ENCODE measurements at places on chromosomes 11 and 22.

DNA sequence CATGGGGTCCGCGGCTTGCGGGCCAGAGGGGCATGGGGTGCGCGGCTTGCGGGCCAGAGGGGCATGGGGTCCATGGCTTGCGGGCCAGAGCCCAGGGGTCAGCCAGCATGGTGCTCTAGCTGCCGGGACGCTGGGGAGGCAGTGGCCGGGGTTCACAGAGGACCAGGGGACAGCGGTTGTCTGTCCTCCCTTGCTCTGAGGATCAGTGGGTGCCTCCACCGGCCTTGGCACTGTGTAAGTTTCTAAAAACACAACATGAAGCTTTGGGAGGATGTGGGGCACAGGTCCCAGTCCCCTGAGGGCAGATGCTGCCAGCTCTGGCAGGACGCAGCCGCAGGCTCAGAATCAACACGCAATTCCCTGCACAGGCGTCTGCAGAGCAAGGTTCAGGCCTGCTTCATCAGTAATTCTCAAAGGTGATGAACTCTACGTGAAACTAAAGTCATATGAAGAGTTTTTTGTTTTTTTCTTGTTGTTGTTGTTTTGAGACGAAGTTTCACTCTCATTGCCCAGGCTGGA, 3.0 kb downstream of the MLC1 start:
- no peak for DNase-seq

DNA sequence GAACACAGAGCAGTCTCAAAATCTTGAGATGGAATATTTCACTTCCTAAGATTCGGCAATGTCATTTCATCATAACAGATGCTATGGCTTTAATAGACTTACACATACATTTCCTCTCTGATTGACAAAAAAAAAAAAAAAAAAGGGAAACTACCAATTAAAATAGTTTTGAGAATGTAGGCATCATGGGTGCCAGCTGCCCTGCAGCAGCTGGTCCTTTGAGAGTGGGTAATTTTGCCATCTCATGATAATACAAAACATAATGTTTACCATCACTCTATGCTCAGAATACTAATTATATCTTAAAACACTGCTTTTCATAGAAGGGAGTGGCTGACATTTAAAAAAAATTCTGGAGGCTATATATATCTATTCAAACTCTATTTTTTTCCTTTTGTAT, 775.6 kb upstream of the CCDC90B start:
- DNase-seq: no peak

DNA sequence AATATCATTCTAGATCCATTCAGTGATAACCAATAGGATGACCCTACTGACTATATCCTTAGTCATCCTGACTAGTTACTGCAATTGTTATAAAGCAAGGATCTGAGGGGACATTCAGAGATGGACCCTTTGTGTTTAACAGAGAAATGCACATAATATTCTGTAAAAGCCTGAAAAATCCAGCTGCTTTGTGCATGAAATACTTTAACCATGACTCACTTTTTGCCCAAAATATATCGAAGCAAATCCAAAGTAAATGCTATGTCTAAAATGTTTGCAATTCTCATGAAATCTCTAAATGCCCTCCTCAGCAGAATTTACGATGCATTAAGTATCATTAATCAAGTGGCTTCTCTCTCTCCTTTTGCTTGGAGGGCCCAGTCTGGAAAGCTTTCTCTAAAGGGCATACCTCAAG, 178.8 kb upstream of the MTMR2 start:
- DNase-seq: no peak

DNA sequence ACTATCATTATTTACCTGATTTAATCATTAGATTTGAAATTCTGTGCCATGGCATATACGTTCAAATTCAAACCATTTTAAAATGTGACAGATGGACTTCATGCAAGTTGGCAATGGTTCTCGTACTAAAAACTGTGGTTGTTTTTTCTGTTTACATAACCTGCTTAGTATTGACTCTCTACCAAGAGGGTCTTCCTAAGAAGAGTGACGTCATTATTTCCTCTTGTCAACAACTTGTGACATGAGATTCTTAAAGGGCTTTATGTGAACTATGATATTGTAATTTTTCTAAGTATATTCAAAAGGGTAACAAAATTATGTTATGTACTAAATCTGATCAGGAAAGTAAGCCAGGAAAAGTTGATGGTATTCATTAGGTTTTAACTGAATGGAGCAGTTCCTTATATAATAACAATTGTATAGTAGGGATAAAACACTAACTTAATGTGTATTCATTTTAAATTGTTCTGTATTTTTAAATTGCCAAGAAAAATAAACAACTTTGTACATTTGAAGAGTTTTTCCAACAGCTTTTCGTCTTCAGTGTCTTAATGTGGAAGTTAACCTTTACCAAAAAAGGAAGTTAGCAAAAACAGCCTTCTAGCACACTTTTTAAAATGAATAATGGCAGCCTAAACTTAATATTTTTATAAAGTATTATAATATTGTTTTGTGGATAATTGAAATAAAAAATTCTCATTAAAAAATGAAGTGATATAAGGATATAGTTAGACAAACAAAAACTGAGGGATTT, 87.0 kb downstream of the GRK3 start:
- no peak for DNase-seq

DNA sequence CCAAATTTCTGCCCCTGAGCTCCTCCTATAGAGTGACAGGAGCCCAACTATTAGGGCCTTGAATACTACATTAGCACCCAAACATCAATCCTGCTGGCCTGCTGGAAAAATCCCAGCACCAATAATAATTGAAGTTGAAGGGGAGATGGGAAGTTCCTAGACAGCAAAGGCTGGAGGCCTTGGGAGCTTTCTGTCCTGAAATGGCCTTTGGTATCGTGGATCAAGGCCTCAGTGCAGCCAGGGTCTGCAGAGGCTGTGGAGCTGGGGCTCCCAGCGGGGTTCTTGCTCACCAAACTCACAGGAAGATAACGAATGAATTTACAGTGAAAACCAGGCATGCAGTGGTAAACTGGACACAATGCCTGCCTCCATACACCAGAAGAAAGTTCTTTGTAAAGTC, 9.2 kb upstream of the MICALL1 start:
- no peak for DNase-seq

GRCh38 chr11:110795112-110795624, 82.9 kb upstream of the ARHGAP20 start:
- no peak for DNase-seq

GRCh38 chr11:58786693-58787092, 55.0 kb upstream of the GLYAT start:
- no peak for DNase-seq

- no peak for DNase-seq
These were observed 166.0 kb downstream of the METTL15 start for GRCh38 chr11:28274216-28274615.

- DNase-seq: no peak
These were observed 24.7 kb upstream of the CCDC188 start for GRCh38 chr22:20175597-20175900.

DNA sequence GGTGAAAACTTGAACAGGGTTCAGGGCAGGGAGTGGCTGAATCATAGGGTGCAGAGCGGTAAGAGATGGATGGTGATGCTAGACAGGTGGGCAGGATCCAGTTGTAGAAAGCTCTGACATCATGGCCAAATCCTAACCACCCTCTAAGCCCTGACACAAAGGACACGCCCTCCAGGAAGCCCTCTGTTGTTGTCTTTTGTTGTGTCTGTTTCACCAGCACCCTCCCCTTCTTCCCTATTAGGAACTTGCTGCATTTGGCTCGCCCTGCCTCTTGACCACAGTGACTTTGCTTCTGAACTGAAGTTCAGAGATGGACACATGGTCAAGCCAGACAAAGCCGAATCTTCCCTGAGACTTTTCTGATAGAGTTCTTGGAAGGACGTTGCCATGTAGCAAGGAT, 14.2 kb upstream of the APOL6 start:
- no peak for DNase-seq

GRCh38 chr22:29072979-29073617, at the start of gene KREMEN1:
KREMEN1 (plus strand) TSS chr22:29073035; CDS start chr22:29073131, 96 bp downstream.
- no peak for DNase-seq

GRCh38 chr11:765025-765801, 12.1 kb downstream of the GATD1 start:
- DNase-seq: no peak

GRCh38 chr11:3906166-3906565, 50.7 kb downstream of the STIM1 start:
- no peak for DNase-seq

- DNase-seq: no peak
These were observed 110.1 kb upstream of the LUZP2 start for GRCh38 chr11:24386546-24387397.

DNA sequence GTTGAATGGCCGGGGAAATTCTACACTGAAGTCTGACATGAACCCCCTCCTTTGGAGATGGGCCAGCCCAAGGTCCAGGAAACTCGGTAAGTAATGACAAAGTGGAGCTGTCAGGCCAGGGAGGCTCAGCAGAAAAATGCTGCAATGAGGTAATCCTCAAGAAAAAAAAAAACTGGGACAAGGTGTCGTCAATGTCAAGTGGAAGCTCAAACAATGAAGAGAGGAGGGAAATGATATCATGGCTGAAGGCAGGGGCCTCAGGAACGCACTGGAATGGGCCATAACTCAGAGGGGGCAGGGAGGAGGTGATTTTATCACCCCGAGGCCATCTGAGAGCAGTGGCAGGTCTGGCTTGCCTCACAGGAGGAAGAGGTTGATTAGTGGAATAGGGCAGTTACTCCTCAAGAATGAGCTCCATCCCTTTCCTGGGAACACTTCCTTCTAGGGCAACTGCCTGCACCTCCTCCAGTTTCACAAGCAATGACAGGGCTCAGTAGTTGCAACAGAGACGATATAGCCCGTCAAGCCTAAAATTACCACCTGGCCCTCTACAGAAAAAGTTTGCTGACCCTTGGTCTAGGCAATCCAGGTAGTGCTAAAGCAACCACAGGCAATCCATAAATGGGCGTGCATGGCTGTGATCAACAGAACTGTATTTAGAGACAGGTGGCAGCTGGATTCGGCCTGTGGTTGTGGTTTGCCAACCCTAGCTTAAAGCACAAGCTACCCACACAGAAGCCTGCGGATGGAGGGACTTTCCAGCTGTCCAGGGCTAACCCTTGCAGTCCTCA, 65.2 kb downstream of the FBXO7 start:
- DNase-seq: no peak

- no peak for DNase-seq
These were observed 10.3 kb upstream of the THOC5 start for GRCh38 chr22:29563652-29564460.

DNA sequence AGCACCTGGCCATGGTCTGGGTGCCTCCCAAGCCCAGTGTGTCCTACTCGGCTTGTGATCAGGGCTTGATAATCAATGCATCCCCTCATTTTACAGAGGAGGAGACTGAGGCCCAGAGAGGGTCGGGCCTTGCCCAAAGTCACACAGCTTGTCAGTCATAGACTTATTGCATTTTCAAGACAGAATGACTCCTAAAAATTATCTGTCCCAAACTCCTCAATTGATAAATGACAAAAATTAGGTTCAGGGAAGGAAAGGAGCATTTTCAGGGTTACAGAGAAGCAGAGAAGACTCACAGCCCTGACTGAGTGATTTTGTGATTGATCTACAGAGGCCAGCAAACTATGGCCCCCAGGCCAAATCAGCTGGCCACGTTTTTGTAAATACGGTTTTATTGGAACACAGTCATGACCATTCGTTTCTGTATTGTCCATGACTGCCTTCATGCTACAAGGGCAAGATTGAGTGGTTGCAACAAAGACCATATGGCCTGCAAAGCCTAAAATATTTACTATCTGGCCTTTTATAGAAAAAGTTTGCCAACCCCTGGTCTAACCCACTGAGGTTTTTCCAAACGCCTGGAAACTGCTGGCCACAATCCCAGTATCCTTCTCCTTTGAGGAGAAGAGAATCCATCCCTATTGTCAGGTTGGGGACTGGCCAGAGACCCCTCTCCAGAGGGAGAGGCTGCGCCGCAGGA, 35.1 kb upstream of the NAV2 start:
- no peak for DNase-seq

GRCh38 chr11:58888579-58888978, 44.1 kb upstream of the GLYATL2 start:
- no peak for DNase-seq

DNA sequence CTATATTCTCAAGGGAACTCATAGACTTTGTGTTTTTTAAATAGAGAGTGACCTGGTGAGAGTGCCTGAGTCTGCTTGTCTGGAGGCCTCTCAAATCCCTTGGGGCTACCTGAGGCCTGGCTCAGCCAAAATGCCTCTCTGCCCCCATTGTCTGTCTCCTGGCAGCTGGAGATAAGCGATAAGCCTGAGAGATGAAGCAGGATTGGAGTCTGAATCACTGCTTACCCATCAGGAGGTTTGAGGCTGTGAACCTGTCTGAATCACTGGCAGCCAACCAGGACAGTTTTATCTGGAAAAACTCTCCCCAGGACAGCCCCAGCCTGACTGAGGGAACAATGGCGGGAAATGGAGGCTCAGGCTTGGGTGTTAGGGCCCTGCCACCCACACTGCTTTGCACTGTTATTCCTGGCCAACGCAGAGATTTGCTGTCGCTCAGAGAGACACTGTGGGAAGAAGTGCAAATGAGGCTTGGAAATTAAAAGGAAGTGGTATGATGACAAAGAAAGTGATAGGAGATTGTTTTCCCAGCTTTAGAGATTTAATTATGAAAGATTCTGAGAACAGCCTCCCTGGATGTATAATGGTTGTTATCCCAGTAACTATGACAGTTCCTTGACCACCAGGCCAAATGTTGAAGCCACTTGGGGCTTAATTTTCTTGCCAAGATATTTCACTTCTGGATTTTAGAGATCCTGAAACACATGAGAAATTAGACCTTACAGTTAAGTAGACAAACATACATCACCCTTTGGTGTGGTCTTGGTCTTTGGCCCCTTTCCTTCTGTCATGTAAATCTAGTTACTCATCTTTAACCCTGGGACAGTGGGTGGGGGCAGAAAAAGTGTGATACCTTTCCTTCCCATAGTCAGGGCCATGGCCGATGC, 102.1 kb downstream of the RASSF10 start:
- no peak for DNase-seq

- no peak for DNase-seq
These were observed 559 bp upstream of the RNF141 start for GRCh38 chr11:10541561-10541930.

DNA sequence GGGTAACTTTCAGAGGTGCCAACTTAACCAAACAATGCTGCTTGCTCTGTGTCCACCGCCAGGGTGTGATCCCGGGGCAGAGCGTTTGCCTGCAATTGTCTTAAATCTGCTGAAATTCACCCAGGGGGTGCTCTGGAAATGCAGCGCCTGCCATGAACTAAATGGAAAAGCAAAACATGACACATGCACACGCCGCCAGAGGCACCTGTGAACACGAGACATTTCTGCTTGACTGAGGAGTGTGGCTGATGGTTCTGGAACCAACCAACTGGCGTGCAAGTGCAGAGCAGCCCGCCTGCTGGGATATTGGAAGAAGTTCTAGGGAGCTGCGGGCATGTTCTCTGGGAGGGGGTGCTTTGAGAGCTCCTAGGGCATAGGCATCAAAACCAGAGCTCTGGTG, 30.4 kb downstream of the DSCAML1 start:
- no peak for DNase-seq

DNA sequence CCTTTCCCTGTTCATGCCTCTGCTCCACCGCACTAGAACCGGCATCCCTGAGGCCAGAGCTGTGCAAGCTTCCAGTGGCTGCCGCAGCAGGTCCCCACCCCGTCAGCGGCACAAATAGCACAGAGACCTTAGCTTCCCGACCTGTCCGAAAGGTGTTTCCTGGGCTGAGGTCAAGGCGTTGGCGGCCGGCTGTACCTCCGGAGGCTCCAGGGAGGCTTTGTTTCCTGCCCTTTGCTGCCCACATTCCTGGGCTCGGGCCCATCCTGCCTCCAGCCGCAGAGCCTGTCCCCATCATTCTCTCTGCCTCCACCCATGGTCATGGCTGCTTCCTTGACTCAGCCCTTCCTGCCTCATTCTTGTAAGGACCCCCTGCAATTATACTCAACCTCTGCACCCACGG, 31.2 kb downstream of the ARHGAP8 start:
- no peak for DNase-seq
